MCF 10A (cell line): ENCODE measurements at places on chromosomes 3 and 15. TPM values are rescaled to one million over a fixed set of nuclear protein-coding genes. Genes with fewer than 3 reads are reported as not detected.

Gene GXYLT2
- 3.9 and 4.1 TPM in 2 replicates for total RNA-seq

Gene WDR72
- not detected in 2 replicates for total RNA-seq

Gene GOLGA8H
- total RNA-seq: 0.70 and 0.71 TPM in 2 replicates

Gene EMC7
- total RNA-seq: 98.2 and 134 TPM in 2 replicates

Gene EXD1
- total RNA-seq: 0.12 and 0.37 TPM in 2 replicates

Gene SAXO2
- 3.9 and 4.2 TPM in 2 replicates for total RNA-seq

Gene PAK6
- total RNA-seq: 9.3 and 9.5 TPM in 2 replicates

Gene ACSBG1
- total RNA-seq: not detected in 2 replicates

Gene SLC51A
- not detected in 2 replicates for total RNA-seq

Gene TTLL13
- total RNA-seq: 0.47 TPM in 1 of 2 replicates, not detected in the other

Gene IL12A
- total RNA-seq: 1.3 and 1.7 TPM in 2 replicates

Gene RARRES1
- not detected in 2 replicates for total RNA-seq

Gene CRYBG3
- total RNA-seq: 7.2 and 10.7 TPM in 2 replicates

Gene DUOX1
- total RNA-seq: 15.1 and 16.9 TPM in 2 replicates

Gene CMTM7
- total RNA-seq: 9.7 and 14.3 TPM in 2 replicates

Gene HEXA
- 87.5 and 110 TPM in 2 replicates for total RNA-seq

Gene GNAT1
- total RNA-seq: 0.49 TPM in 1 of 2 replicates, not detected in the other

Gene NRG4
- not detected in 2 replicates for total RNA-seq

Gene SLC24A5
- not detected in 2 replicates for total RNA-seq
